ENCODE measurements at places on chromosomes 1 and 21.

DNA sequence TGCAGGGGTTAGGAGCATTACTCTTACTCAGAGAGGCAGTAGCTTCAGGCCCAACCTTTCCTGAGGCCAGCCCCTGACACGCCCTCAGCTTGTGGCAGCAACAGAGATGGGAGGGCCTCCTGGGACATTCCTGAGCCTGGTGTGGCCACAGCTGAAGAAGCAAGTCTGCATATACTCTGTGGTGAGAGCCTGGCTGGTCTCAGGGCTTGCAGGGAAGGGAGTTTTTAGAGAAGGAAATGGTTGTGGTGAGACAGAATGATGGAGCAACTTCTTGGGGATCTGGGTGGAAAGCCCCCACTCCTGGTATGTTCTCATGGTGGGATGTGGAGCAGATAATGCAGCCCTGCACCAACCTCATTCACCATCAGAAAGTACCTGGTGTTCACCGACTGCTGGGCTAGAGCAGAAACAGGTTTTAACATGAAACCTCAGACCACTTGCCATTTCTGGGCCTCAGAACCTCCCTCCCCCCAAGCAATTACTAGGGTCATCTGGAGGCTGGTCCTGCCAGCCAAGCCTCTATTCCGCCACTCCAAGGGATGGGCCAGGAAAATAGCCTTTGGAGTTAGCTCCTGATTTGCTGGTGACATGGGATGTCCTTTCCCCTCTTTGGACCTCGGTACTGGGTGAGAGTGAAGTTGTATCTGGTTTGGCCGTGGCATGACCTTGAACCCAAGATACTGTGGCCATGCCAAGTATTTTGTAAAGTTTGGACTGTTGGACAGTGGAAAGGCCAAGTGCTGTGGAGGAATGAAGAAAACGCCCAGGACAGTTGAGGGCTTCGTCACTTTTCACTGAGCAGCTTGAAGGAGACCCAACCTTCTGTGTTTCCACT, 28.1 kb upstream of the RNF19B start:
- DNase-seq: peak; percentile 81

DNA sequence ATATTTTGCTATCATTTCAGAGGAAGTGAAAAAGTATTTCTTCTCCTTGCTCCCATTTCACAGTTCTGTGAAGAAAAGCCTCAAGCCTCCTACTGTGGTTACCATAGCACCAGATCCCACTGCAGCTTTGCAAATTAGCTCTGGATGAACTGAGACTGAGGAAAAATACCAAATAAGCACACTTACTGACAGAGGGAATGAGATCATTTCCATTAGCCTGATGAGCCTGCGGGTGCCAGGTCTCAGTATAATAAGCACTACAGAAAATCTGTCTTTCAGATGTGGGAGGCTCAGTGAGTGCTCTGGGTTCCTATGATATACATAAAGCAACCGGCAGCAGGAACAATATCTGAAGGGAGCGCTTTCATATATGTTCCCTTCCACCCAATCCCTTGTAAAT, 21.4 kb downstream of the XKR8 start:
- DNase-seq: no peak

- DNase-seq: no peak
These were observed 571.4 kb downstream of the PTPRU start for GRCh38 chr1:29807689-29808088.

DNA sequence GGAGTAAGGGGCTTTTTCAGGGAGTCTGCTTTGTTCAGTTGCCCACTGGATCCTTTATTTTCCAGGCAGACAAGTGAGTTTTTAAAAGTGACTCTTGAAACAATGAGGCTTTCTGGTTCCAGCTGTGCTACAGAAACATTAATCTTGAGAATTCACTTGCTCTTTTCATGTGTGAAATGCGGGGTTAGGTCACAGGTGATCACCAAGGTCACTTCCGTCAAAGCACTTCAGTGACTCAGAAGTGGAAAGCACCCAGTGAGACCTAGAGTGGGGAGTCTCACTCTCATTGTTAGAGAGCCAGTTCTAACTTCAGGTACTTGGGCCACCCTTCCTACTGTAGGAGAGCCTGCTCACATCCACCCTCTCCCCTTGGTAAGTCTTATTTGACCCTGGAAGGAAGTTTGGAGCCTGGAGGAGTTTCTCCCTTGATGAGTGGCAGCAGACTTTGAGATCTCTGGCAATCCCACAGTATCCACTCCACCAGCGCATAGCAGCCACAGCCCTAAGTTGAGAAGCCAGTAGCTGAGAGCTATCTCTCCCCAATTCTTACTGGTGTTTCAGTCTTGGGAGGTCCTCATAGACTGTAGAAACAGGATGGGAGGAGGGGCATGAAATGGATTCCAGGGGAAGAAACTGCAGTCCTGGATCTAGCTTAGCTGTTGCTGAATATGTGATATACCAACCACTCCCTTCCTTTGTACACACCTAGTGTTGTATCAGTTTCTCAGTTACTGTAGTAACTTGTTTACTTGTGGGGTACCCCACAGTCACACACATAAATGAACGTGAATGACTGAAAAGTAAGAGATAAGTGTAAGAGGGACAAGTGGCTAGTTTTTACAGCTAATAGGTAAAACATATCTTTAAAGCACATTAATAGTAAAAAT, 3.1 kb downstream of the TACSTD2 start:
- DNase-seq: no peak

- DNase-seq: no peak
These were observed 61.0 kb downstream of the BACH1 start for GRCh38 chr21:29359718-29360117.

All from brain pericyte (primary cell).